Immature natural killer cell (primary cell): ENCODE measurements at places on chromosomes 16 and 17.

DNA sequence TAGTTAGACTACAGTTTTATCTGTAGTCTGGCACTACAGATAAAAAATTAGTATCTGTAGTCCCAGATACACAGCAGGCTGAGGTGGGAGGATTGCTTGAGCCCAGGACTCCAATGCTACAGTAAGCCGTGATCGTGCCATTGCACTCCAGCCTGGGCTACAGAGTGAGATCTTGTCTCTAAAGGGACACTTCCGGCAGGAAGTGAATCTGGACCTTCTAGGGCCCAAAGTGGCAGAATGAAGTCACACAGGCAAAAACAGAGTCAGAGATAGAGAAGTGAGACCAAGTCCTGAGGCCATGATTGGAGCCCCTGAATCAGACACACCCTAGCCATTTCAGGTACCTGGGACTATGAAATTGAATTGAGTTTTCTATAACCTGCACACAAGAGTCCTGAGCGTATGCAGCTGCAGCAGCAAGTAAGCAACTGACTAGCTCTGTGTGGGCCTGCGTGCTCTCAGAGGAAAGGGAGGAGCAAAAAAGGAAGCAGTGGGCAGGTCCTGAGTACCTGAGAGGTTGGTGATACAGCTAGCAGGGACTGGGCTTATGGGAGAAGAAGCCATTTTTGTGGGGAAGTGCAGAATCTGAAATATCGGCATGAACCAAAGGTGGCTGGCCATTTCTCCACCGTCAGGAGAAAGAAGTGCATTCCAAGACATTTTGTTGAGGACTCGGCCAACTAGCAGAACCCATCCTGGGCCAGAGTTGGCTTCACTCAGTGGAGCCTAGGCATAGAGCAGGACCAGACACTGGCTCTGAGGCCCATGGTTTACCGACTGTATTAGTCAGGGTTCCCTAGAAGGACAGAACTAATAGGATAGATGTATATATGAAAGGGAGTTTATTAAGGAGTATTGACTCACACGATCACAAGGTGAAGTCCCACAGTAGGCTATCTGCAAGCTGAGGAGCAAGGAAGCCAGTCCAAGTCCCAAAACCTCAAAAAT is 27.2 kb upstream of the BRD7 start:
- no peak overlapping the region for H3K4me3 ChIP-seq
- peaks cover 13% of the 10 kb centered on the region for H3K4me1 ChIP-seq
- no peaks in the 10 kb centered on the region for H3K36me3 ChIP-seq
- DNase-seq: no peak
- peak overlapping the region; percentile 19 for H3K27ac ChIP-seq

DNA sequence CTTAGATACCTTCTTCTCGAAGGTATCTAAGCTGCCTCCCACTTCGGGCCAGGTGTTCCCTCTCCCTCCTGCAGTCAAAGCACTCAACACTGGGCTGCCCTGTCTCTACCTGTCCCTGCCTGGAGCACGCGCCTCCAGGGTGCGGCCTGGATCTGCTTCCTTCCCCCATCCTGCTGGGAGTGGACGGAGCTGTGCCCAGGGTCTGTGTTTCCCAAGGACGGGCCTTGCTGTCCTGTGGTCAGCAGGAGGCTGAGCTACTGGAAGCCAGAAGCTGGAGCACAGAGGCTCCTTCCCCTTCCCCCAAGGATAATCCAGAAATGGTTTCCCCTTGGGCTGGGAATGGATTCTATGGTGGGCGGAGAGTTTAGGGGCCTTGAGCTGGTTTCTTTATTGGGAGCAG is 16.7 kb downstream of the LLGL2 start:
- peaks cover 31% of the 10 kb centered on the region for H3K4me1 ChIP-seq
- peak overlapping the region; percentile 36 for H3K27ac ChIP-seq
- H3K4me3 ChIP-seq: no peak overlapping the region
- DNase-seq: no peak
- peaks cover 4% of the 10 kb centered on the region for H3K27me3 ChIP-seq
- H3K36me3 ChIP-seq: peaks cover 3% of the 10 kb centered on the region

- H3K27ac ChIP-seq: no peak overlapping the region
- H3K4me3 ChIP-seq: no peak overlapping the region
- H3K27me3 ChIP-seq: peaks cover 2% of the 10 kb centered on the region
- H3K36me3 ChIP-seq: no peaks in the 10 kb centered on the region
- DNase-seq: no peak
Observed at GRCh38 chr17:40695874-40696472, 7.6 kb downstream of the KRT24 start.

DNA sequence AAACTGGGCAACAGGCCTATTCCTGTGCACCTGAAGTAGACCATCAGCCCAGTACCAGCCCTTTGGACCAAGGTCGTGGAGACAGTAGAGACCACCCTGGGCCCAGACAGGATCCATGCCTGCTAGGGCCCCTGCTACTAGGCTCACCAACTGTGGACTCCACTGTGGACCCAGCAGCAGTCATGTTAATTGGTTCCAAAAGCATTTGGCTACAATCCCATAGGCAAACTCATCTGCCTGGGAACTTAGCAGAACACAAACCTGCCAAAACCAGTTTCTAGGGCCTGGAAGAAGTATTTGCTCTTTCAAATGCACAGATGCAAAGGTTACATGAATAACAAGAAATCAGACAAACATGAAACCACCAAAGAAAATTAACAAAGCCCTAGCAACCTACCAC is 53.1 kb downstream of the ACSM2A start:
- DNase-seq: no peak
- H3K27ac ChIP-seq: no peak overlapping the region
- H3K27me3 ChIP-seq: no peaks in the 10 kb centered on the region
- H3K36me3 ChIP-seq: no peaks in the 10 kb centered on the region
- no peaks in the 10 kb centered on the region for H3K4me1 ChIP-seq
- H3K4me3 ChIP-seq: no peak overlapping the region

DNA sequence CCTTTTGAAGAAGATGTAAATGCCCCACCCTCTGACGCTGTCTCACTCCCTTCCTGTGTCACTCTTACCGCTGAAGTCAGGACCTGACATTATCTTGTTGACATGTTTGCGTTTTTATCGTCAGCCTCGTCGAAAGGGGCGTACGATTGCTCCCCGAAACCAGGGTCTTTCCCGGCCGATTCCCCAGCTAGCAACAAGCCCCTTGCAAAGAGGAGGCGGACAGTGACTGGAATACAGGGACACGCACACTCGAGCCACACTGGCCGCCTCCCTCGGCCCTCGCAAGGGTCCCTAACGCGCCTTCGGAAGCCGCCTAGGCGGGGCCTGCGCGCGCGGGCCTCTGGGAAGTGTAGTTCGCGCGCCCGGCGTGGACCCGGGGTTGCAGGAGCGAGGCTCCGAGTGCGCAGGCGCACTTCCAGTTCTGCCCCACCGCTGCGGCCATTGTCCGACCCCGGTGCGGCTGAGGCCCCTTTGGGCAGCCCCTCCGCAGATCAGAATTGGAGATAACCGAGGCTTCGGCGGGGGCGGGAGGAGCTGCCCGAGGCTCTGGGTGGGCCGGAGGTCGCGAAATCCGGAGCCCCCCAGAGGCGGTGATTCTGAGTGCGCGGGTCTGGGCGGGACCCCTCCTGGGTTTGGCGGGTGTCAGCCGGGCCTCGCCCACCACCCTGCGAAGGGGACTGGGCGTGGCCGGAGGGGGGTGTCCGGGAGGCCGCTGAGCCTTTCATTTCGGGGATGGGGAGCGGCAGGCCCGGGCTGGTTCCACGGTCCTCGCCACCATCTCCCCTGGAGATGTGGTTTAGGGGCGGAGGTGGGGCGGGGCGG is at the start of gene ZFP90:
TSS of gene ZFP90 (plus strand) at position 412 of the 822 bp plus-strand sequence. CDS start 502 bp downstream, outside the sequence.
- peak; percentile 85 for DNase-seq
- peaks cover 30% of the 10 kb centered on the region for H3K4me1 ChIP-seq
- H3K27me3 ChIP-seq: peaks cover 3% of the 10 kb centered on the region
- H3K4me3 ChIP-seq: peak within 1 kb of the TSS; percentile 93
- H3K36me3 ChIP-seq: peaks cover 14% of the 10 kb centered on the region

DNA sequence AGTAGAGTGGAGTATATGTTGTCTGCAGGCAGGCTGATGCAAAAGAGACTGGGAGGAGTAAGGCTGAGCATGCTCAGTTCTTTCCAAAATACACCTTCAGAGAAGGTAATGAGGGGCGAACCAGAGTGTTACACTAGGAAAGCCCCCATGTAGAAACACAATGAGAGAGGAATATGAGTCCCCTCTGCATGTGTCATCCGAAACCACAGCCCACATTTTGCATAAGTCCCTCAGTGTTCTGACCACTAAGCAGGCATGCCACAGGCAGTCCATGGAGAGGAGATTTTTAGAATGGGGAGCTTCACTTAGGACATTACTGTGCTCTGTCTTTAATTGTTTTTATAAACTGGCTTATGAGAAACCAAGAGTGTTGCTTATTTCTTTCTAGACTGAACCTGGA is 32.0 kb downstream of the SLC6A2 start:
- DNase-seq: no peak
- no peaks in the 10 kb centered on the region for H3K36me3 ChIP-seq
- H3K27me3 ChIP-seq: peaks cover 14% of the 10 kb centered on the region
- no peak overlapping the region for H3K4me3 ChIP-seq
- no peak overlapping the region for H3K27ac ChIP-seq
- no peaks in the 10 kb centered on the region for H3K4me1 ChIP-seq

- no peaks in the 10 kb centered on the region for H3K4me1 ChIP-seq
- no peaks in the 10 kb centered on the region for H3K27me3 ChIP-seq
- DNase-seq: peak; percentile 15
- H3K4me3 ChIP-seq: no peak overlapping the region
Observed at GRCh38 chr16:20774703-20775362, 11.0 kb downstream of the ACSM3 start.

GRCh38 chr17:8464941-8465340 is 29.3 kb downstream of the NDEL1 start:
- H3K27ac ChIP-seq: no peak overlapping the region
- H3K36me3 ChIP-seq: peaks cover 18% of the 10 kb centered on the region
- H3K4me3 ChIP-seq: no peak overlapping the region
- peaks cover 37% of the 10 kb centered on the region for H3K4me1 ChIP-seq
- DNase-seq: no peak

GRCh38 chr16:62321606-62322005 is 285.4 kb upstream of the CDH8 start:
- no peak overlapping the region for H3K27ac ChIP-seq
- no peaks in the 10 kb centered on the region for H3K36me3 ChIP-seq
- H3K4me1 ChIP-seq: no peaks in the 10 kb centered on the region
- H3K4me3 ChIP-seq: no peak overlapping the region

DNA sequence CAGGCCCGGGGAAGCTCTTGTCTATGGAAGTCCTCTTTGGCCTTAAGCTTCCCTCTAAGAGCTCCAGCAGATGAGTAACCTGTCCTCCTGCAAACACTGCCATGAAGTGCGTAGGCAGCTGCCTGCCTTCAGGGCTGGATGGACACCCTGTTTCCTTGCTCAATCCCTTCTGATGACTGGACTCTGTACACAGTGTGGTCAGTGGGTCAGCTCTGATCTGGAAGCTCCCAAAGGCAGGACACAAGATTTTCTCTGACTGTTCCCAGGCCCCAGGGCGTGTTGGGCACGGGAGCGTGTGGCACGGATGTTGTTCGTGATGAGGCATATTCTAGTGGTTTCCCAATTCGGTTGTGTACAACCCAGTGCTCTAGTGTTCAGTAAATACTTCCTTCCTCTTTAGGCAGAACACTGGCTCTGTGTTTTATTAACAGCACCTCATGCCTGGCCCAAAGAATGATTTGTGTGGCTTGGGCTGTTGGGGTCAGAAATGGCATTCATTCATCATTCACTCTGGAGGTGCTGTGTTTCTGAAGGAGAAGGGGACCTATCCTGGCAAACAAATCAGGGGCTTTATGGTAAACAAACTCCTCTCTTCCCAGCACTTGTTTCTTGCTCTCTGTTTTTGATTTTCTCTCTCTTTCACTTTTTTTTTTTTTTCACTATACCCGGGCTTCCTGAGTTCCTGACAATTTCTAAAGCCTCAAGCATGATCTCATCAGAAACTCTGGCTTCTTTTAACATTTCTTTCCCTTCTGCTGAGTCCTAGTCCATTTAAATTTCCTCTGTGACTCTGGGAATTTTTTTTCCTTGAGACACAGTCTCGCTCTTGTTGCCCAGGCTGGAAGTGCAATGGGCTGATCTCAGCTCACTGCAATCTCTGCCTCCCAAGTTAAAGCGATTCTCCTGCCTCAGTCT is 12.0 kb upstream of the RNF157 start:
- H3K4me1 ChIP-seq: peaks cover 42% of the 10 kb centered on the region
- H3K27me3 ChIP-seq: peaks cover 3% of the 10 kb centered on the region
- H3K27ac ChIP-seq: peak overlapping the region; percentile 77
- peak; percentile 25 for DNase-seq

GRCh38 chr17:19714542-19715411 is 1.6 kb downstream of the SLC47A2 start:
- no peaks in the 10 kb centered on the region for H3K36me3 ChIP-seq
- no peak for DNase-seq
- no peaks in the 10 kb centered on the region for H3K4me1 ChIP-seq
- H3K27me3 ChIP-seq: no peaks in the 10 kb centered on the region
- no peak overlapping the region for H3K4me3 ChIP-seq
- H3K27ac ChIP-seq: no peak overlapping the region

- H3K4me1 ChIP-seq: peaks cover 58% of the 10 kb centered on the region
- no peaks in the 10 kb centered on the region for H3K36me3 ChIP-seq
- H3K27ac ChIP-seq: peak overlapping the region; percentile 89
Observed at GRCh38 chr16:57807968-57808528, 5.8 kb upstream of the KIFC3 start.

DNA sequence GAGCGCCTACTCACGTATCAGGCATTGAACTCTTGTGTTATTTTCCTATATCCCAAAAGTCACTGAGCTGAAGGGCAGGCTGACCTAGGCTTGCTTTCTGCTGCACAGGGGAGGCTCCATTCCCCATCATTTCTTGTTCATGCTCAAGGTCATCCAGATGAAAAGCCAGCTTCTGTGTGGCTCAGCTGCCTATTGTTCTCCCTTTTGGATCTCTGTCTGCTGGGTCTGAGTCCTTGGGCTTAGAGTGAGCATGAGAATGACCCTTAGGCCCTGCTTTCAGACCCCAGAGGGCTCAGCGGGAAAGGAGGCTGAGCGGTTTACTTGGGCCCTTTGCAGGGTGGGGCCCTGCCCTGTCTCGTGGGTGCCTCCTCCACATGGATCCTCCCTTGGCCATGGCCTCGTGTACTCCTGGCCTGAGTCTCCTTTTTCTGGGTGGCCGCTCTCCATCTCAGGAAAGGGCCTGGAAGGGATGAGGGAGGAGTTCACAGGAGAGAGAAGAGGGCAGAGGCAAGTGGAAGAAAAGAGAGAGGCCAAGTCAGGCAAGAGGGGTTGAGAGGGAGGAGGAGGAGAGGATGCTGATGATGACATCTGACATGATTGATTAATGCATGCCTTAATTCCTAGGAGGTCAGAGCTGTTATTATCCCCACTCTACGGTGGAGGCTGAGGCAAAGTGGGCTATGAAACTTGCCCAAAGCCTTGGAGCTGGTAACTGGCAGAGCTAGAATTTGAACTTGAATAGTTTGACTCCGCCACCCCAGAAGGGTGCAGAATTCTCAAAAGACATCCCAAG is 19.8 kb upstream of the MAP3K14 start:
- H3K4me3 ChIP-seq: no peak overlapping the region
- DNase-seq: no peak
- no peak overlapping the region for H3K27ac ChIP-seq
- no peaks in the 10 kb centered on the region for H3K4me1 ChIP-seq
- no peaks in the 10 kb centered on the region for H3K36me3 ChIP-seq
